Cardiac septum (tissue), 1 donor: ENCODE measurements at places on chromosomes 12 and 14. TPM values are rescaled to one million over a fixed set of nuclear protein-coding genes. Genes with fewer than 3 reads are reported as not detected.

DNA sequence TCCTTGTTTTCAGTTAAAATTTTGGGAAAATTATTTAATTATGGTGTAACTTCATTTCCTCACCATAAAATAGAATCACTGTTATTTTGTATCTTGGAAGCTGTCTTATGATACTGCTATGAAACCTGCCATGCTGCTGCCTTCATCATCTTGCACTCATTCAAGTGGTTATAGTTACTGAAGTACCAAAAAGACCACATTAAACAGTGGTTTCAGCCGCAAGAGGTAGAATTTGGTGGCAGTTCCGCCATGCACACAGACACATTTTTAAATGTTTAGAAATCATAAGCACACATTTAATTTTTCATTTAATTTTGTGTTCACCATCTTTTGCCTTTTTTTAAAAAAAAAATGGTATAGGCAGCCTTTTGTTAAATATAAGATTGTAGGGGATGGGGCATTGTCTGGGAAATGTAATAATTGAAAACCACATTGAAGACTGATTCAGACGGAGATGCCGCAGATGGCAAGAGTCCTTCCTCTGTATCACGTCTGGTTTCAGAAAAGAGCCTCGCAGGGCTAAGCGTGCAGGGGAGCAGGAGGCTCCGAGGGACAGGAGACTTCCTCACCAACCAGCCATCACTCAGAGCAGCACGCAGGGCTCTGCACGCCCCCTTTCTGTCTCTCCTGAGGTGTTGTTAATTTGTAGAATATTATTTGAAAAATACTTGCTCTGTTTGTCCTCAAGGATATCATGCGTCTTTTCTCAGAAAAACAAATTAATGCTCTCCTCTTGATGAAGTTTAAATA, 115.2 kb upstream of the PELI2 start:
- no peak for DNase-seq

GRCh38 chr12:115341442-115341841, 657.5 kb upstream of the TBX3 start:
- peak; percentile 81 for DNase-seq

GRCh38 chr14:39417014-39417413, 15.2 kb downstream of the FBXO33 start:
- DNase-seq = no peak

DNA sequence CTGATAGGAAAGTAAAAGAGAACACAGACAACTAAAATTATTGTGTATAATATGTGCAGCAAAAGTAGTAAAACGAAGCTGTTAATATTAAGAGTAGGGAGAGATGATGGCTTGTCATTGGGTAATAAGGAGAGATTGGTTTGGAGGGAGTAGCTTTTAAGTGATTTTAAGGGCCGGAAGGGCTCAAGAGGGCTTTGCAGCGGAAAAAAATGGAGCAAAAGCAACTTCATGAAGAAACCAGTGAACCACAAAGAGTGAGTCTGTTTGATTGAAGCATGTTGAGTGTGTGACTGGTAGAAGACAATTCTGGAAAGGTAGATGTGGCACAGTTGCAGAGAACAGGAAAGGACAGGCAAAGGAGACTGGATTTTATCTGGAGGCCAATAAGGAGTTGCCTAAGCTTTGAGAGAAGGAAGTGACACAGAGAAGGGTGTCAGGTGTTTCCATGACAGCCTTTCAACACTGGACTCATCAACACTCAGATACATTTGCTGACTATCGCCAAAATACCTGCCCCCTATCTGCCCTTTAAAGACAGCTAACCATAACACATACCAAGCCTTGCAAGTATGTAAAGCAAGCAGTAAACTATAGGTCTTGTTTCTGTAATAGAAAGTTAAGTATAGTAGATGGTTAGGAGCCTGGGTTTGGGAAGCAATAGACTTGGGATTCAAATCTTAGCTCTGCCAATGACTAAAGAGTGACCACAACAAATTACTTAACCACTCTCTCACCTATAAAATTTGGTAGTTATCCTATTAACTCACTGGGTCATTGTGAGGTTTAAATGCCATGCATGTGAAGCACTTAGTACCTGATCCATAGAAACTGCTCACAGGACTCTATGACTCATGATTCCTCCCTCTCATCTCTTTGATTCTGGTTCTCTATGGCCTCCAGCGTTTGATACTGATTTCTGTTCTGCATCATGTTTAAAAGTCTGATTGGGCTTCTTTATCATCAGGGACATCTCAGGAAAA, 117.3 kb upstream of the LMNTD1 start:
- DNase-seq = no peak

DNA sequence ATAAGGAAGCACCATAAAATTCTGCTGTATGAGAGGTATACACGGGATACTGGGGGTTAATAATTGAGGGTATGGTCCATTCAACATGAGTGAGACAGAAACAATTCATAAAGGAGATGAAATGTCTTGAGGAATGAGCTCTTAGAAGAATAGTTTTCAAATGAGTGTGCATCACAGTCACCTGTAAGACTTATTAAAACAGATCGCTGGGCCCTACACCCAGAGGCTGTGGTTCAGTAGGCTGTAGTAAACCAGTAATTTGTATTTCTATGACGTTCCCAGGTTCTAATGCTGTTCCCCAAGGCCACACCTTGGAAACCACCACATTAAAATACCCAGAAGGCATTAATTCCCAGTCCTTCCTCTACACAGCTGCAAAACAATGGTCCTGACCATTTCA, 49.6 kb downstream of the CAND1 start:
- no peak for DNase-seq

- DNase-seq = no peak
Measured at GRCh38 chr14:88950069-88950468, 125.6 kb downstream of the TTC8 start.

DNA sequence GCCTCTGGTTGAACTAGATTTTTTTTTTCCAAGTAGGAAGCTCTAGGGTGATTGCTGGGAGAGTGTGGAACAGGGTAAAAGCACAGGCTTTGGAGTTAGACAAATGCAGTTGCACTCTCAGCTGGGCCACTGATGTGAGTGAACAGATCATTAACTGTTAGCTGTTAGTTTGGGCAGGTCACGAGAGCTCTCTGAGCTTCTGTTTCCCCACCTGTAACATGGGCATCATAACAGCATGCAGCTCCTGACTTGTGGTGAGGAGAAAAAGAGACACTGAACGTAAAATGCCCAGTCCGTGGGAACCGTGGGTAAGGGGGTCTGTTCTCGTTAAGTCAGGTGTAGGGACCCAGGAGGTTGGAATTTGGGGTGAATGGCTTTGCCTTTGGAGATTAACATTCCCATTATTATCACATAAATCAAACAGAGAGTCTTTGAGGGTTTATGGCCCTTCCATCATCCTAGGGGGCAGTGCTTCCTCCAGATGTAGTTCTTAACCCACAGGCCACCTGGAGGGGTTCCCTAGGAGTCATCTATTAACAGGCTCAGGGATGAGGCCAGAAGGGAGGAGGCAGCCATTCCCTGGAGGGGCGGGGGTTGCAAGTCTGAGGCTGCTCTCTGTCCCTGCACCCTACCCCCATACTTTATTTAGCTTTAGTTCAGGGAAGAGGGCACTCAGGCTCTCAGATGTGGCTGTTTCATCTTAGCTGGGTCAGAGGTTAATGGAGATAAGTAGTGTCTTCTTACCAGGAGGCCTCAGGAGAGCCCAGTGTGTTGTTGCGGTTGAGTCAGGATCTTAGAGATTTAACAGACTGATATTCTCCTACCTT, 135.2 kb downstream of the DACT1 start:
- no peak for DNase-seq

DNA sequence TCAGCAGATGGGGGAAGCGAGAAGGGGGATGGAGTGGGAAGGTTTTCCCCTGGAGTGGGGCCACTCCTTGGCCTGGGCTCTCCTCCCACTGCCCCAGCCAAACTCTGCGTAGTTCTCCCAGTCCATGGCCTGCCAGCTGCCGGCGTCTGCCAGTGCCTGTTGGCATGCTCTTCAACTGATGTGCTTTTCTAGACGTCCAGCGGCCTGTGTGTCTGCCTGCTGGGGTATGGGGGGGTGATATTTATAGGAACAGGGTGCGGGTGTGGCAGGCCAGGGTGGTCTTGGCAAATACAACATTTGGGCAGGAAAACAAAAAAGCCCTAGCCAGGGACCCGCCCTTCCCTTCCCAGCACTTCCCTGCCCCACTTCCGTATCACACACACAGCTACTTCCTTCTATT, 786.3 kb upstream of the NOVA1 start:
- no peak for DNase-seq

- peak; percentile 74 for DNase-seq
Measured at GRCh38 chr12:110349514-110350151, 53.9 kb downstream of the ANAPC7 start.

DNA sequence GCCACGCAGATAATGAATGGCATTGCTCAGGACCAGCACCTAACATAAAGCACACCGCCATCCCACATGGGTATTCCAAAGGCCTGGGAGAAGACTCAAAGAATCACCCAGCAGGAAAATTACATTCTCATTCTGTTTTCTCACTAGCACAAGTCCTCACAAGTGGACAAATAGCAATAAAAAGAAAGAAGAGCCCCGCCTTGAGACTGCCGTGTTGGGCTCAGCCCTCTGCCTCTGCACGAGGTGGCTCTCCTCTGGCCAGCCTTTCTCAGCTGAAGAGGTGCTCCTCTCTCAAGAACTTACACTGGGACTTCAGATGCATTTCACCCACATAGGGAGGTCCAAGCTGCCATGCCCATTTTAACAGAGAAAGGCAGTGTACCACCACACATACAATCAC, 207.5 kb downstream of the SPTSSA start:
- no peak for DNase-seq

GRCh38 chr12:7797698-7798398, 8.6 kb downstream of the NANOG start:
- no peak for DNase-seq

DNA sequence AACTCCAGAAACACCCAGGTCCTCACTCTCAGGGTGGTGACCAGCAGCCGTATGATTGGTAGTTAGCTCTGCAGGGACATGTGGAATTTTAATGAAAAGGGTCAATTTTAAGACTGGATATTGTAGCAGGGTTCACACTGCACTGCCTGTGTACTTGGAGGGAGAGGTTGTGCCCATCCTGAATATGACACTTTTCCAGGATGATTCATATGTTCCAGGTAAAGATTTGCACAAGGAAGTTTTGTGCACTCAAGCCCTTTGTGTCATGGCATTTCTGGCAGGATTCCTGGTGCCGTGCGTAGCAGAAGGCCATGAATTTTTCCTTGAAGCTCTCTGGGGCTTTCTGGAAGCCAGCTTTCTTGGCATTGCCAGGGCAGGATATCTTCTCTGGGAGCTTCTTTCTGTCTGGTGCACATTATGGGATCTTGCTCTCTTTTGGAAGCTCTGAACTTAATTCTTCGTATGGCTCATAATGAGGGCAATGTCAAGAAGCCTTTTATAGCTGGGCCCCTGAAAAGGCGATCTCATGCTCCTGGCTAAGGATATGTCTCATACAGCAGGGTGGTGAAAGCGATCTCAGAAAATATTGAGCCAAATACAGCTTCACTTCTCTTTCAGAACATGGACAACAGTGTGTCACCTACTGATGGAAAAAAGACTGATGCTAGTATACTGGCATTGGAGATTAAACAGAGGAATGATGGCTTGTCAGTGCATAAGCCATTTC, 1133.9 kb downstream of the AACS start:
- DNase-seq = no peak

DNA sequence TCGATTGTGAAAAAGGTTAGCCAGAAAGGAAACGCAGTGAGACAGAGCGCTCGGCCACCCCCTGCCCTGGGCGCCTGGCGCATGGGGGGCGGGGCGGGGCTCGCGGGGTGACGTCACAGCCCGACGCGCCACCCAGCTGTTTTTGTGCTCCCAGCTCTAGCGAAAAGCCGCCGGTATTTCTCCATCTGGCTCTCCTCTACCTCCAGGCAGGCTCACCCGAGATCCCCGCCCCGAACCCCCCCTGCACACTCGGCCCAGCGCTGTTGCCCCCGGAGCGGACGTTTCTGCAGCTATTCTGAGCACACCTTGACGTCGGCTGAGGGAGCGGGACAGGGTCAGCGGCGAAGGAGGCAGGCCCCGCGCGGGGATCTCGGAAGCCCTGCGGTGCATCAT, at the start of gene GABARAPL1:
TSS of gene GABARAPL1 (plus strand) at position 139 of the 393 bp plus-strand sequence. CDS start at position 392, 253 bp downstream.
- DNase-seq = peak; percentile 95

GRCh38 chr12:99334285-99335056, 313.1 kb upstream of the GARIN6 start:
- no peak for DNase-seq

DNA sequence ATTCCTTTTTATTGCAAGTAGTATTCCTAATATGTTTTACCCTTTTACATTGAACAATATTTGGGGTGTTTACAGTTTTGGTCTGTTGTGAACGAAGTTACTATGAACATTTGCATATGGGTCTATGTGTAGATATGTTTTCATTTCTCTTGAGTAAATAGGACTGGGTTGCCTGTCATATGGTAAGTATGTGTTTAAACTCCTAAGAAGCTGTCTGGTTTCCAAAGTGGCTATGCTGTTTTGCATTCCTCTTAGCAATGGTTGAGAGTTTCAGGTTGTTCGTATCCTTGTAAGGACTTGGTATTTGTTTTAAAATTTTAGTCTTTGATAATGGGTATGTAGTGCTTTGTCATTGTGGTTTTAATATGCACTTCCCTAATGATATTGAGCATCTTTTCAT, 6.3 kb downstream of the METAP2 start:
- DNase-seq = no peak

GRCh38 chr14:61662437-61663311, 32.6 kb upstream of the HIF1A start:
- no peak for DNase-seq

The CCDC59 gene
- 23.5 TPM for total RNA-seq

The EIF2S3B gene
- total RNA-seq = 0.62 TPM

The DPF3 gene
- 36.5 TPM for total RNA-seq

The CAPZA3 gene
- total RNA-seq = not detected

The CHMP4A gene
- total RNA-seq = 30.0 TPM

The A2ML1 gene
- not detected for total RNA-seq

The RPAP3 gene
- 21.0 TPM for total RNA-seq

The TAS2R9 gene
- not detected for total RNA-seq

The SIX1 gene
- total RNA-seq = 0.89 TPM

The TAS2R7 gene
- total RNA-seq = not detected

The ENDOU gene
- total RNA-seq = 0.24 TPM

The PPM1H gene
- total RNA-seq = 4.0 TPM
